ENCODE measurements at places on chromosomes 1 and 21.

GRCh38 chr1:84110629-84111028 lies 33.4 kb upstream of the PRKACB start:
- no peak for DNase-seq

DNA sequence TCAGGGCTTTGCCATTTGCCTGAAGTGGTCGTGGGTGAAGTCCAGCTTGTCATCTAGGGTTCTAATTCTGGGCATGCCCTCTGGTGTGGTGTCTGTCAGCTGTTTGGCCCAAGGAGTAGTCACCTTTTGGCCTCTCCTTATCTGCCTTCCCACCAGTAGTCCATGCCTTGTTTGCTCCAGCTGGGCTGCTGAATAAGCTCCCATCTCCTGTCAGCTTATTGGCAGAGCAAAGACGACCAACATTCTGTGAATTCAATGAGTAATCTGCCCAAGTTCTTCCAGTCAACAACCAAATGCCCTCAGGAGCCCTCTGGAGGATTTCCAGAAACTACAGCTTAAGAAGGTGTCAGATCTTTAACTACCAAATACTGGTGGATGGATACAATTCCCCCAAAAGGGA lies 7.0 kb downstream of the BCAN start:
- DNase-seq: no peak

DNA sequence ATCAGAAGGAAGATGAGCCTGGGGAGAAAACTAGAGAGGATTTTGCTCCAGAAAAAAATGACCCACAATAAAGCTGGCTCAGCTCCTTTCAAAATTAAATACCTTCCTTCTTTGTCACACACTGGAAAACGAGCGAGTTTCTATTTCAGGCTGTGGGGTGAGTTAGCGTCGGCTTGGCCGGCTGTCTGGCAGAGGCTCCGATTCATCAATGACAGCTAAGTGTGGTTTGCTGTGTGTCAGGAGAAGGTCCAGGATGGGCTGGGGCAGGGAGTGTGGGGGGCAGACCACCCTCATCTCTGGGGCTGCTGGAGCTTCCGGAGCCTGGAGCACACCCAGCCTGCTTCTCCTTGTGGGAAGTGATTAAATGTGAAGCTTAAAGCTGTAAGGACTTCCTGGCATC lies 120.2 kb downstream of the ETS2 start:
- DNase-seq: no peak

- no peak for DNase-seq
Measured at GRCh38 chr1:3996846-3997705, 97.0 kb upstream of the C1orf174 start.

GRCh38 chr21:42373196-42373907 lies 7.0 kb upstream of the TFF1 start:
- DNase-seq: no peak

GRCh38 chr1:77057994-77058585 lies 161.1 kb downstream of the PIGK start:
- DNase-seq: no peak

DNA sequence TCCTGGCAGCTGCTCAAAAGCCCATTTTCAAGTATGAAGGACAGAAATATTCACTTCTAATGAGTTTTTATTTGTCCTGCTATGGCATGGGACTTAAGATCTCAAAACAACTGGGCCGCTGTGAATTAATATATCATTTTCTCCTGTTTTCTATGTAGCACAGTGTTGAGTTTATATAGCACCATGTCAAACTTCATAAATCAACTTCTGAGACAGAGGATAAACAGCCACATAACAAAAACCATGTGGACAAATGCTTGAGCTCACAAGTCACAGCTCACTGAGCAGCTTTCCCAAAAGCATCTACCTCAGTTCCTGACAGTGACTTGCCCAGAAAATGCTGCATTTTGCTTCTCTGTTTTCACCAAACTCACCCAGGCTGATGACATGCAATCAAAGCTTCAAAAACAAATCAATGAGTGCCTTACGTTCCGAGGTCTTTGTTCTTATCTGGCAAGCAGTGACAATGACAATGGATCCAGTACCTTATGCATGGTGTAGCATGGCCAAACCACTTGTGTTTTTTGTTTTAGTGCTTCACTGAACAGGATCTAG lies 722.6 kb downstream of the LRRIQ3 start:
- no peak for DNase-seq

Measured in CD8-positive, alpha-beta memory T cell (primary cell).